ENCODE measurements at places on chromosomes 1 and 21.

GRCh38 chr1:161801955-161802354, 35.8 kb downstream of the ATF6 start:
- DNase-seq = no peak

DNA sequence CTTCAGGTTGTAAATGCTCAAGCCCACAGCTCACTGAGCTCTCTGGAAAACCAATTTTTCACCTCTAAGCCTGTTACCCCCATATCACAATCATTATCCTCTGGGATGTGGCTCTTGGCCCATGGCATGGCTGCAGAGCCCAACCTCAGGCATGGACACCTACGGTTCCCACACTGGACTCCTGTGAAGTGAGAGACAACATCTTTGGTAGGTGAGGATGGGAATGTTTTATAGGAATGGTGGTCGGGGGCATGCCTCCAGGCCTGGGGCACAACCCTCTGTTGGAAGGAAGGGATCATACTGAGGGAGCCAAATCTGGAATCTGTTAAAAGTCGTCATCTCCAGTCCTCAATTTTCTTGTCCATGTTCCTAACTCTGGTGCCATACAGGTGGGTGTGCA, 179.1 kb downstream of the FOXD2 start:
- DNase-seq = no peak

DNA sequence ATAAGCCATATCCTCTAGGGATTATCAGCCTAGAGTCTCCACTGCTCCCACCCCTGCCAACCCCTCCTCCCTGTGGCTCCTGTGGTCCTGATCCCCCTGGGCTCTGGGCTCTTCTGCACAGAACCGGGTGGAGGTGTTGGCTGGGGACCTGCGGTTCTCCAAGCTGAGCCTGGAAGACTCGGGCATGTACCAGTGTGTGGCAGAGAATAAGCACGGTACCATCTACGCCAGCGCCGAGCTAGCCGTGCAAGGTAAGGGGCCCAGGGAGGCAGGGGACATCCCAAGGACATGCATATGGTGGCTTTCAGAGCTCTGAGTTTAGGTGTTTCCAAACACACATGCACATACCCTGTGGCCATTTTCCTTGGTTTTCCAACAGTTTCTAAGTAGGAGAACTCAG, 19.3 kb downstream of the CNTN2 start:
- no peak for DNase-seq

DNA sequence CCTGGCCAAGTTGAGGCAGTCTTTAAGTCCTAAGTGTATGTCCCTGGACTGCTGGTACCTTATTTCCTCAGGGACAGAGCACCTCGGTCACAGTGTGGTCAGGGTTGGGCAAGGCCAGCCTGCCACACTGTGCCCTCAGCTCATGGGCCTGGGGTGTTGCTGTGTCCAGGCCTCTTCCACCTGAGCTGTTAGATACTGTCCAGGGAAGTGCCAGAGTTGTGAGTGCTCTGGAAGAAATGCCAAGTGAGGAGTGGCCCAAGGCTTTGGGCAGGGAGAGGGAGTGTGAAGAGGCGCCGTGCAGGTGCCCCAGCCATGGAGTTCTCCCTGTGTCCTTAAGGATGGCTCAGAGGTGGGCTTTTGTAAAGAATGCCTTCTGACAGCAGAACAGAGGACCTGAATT, 15.3 kb downstream of the URB2 start:
- DNase-seq = no peak

GRCh38 chr1:198678901-198679329, 40.1 kb downstream of the PTPRC start:
- DNase-seq = no peak

GRCh38 chr1:78038071-78038470, 7.7 kb upstream of the GIPC2 start:
- DNase-seq = peak; percentile 60

- peak; percentile 46 for DNase-seq
These were observed 675 bp downstream of the TMCO2 start for GRCh38 chr1:40248412-40248811.

GRCh38 chr21:15686506-15686905, 43.3 kb upstream of the USP25 start:
- no peak for DNase-seq

DNA sequence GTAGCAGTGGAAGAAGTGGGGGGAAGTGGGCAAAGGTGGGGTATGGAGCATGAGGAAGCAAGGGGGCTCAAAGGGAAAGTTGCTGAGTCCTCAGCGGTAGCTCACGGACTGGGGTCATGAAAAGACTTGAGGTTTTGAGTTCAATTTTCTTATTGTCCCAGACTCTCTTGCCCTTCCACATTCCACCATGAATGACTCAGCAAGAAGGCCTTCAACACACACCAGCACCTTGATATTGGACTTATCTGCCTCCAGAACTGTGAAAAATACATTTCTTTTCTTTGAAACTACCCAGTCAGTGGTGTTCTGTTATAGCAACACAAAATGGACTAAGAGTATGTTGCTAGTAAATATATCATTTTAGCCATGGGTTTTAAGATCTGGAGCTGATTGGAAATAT, 17.3 kb upstream of the RHBDL2 start:
- peak; percentile 82 for DNase-seq

DNA sequence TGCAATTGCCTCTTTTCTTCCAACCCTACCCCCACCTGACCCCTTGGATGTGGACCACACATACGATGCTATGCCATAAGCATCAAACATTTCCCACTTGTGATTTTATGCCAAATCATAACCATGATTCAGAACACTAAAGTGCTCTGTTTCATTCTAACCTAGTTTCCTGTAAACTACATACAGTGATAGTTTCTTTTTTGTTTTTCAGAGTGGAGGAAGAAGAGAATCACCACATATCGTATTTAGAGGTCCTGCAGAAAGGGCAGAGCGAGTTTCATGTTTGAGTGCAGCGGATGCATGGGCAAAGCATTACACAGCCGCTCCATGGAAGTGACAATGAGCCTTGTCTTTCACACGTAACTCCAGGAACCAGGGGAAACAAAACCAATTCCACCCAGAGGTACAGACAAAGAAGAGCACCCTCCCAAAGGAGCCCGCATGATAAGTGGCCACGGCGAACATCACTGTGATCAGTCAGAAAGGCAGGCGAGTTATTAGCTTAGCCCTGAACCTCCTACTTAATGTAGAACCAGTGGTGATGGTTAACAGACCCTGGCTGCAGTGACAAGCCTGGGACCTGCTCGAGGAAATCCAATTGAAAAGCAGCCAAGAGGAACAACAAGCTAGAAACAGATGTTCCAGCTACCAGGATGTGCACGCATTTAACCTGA, 64.0 kb upstream of the ZNF281 start:
- no peak for DNase-seq

DNA sequence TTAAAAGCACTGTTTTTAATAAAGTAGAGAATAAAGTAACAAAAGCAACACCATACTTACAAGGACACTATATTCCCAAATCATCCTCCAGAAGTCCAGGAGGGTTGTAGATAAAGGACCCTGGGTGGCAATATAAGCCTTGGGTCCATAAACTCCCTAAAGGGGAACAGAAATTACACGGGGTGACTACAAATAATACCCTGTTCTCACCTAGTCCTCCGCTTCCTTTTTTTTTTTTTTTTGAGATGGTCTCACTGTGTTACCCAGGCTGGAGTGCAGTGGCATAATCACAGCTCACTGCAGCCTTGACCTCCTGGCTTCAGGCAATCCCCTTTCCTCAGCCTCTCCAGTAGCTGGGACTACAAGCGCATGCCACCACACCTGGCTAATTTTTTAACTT, 13.1 kb downstream of the PTPN22 start:
- DNase-seq = no peak

DNA sequence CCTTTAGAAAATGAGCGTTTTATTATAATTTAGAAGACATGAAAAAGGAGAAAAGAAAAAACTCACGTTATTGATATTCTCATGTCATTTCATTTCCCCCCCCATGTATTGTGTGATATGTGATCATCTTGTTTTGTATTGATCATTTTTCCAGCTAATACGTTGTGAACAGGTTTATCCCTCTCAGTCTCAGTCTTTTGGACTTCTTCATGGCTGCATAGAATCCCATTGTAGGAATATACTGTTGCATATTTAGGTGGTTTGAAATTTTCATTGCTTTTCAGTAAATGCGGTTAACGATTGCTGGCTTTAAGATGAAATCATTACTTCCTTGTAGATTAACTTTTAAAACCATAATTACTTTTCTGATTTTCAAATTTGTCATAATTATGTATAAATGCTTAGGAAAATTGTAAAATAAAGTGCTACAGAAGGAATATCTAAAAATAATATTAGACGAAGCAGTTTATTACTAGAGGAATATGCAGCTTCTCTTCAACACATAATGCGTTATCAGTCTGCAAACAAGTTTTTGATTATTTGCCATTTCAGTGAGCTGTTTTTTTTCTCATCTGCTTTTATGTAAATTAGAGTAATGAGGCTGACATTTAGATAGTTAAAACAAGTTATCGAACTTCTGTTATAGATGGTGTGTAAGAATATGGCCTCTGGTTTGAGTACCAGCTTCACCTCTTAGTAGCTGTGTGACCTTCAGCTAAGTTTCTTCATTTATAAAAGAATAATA, 1.8 kb downstream of the SON start:
- DNase-seq = no peak

DNA sequence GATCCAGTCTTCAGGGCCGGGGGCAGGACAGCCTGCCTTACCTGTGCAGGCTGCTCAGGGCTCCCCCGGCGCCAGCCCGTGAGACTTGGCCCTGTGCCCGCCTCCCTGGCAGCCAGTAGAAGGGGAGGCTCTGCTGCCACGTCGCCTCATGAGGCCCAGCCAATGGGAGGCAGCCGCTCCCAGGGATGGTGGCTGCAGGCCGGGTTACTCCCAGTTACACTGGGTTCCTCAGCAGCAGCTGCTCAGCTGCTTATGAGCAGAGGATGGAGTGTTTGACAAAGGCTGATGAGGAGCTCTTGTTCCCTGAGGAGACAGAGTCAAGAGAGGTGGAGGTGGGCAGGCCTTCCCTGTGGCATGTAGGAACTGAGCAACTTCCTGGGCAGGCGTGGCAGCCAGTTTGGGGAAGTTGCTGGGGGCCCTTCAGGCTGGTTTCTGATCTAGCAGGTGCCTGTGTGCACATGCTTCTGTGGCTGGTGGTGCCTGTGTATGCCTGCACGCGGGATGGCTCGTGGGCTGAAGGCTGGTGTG, 5.5 kb downstream of the MFSD2A start:
- DNase-seq = peak; percentile 71

DNA sequence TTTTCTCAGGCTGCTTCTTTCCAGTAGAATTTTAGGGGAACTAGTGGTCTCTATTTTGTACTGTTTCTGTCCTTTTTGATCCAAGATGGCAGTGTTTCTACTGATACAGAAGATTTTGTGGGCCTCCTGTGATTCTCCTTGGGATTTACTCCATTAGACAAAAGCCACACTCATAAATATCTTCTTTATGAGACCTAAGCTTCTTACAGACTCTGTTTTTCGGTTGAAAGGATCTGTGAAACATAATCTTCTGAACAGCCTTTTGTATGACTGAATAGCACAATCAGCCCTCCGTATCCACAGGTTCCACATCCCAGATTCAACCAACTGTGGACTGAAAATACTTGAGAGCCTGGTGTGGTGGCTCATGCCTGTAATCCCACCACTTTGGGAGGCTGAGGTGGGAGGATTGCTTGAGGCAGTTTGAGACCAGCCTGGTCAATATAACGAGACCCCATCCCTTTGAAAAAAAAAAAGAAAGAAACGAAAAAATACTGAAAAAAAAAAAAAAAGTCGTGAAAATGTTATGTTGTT, 10.8 kb upstream of the PSMD4 start:
- DNase-seq = no peak

- DNase-seq = no peak
These were observed 462.9 kb upstream of the ADAMTS5 start for GRCh38 chr21:27429710-27430341.

- DNase-seq = no peak
These were observed 5.2 kb downstream of the MTARC1 start for GRCh38 chr1:220791956-220792355.

GRCh38 chr1:198904321-198904720, 265.5 kb downstream of the PTPRC start:
- no peak for DNase-seq

- no peak for DNase-seq
These were observed 5.9 kb downstream of the MYCBP start for GRCh38 chr1:38867208-38867607.

DNA sequence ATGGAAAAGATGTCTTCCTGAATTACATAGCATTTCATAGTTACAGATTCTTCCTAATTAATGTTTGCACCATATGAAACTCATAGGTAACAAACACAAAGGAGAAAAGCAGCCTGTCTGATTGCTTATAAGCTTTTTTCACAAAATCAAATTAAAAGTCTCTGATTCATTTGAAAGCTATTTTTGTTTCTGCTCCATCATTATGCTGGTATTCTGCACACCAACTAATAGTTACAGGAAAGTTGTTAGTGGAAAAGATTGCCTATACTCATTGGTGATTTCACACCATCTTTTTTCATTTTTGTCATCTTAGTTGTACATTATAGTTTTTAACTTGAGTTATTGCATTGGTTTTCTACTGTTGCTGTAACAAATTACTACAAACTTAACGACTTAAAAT, 70.0 kb downstream of the PRKAA2 start:
- DNase-seq = no peak

DNA sequence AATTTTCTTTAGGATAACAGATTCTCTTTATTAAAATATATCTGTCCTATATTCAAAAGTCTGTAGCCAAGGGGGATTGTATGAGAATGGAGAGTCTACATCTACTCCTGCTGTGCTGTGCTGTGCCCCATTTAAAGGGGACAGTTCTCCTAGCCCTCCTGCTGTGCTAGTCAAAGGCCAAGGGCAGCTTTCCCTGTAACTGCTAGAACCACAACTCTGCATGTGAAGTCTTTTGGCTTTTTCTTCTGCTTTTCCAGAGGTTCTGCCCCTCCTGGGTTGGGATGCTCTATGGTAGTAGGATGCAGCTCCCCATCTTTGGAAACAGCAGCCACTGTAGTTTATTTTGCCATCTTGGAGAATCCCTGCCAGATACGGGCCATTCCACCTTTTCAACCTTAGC, 197.5 kb upstream of the JUN start:
- no peak for DNase-seq

DNA sequence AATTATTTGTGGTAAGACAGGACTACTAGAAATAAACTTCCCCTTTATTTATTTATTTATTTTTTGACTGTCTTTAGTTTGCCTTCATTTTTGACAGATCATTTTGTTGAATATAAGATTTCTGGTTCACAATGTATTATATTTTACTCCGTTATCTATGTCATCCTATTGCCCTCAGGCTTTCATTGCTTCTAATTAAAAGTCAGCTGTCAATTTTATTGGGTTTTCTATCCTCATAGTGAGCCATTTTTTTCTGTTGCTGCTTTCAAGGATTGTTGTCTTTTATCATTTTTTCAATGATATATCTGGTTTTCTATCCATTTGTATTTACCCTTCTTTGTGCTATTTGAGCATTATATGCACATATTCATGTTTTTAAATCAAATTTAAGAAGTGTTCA, 866.2 kb downstream of the LRRIQ3 start:
- no peak for DNase-seq

All from NCI-H226 (cell line).